ENCODE measurements at places on chromosomes 7 and 10.

DNA sequence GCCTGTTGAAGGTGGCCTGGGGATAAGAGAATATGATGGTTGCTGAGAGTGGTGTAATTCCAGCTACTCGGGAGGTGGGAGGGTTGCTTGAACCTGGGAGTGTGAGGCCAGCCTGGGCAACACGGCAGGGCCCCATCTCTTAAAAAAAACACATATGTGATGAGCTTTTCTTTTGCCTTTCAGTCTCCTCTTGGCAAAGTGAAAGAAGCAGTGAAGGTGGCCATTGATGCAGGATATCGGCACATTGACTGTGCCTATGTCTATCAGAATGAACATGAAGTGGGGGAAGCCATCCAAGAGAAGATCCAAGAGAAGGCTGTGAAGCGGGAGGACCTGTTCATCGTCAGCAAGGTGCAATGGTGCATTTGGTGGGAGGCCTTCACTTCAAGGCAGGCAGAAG, 3.1 kb downstream of the AKR1B10 start:
- DNase-seq = no peak

DNA sequence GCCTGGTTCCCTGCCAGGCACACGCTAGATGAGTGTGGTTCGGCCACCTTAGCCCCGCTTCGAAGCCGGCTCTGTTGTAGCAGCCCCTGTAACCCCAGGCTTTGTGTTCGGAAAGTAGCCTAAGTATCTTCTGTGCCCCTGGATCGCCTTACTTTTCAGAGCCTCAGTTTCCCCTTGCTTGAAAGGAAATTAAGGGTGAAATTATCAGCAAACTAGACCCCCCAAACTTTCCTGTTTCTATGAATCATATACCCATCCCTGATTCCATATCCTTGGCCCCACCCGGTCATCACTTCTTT, 312 bp downstream of the PDCD11 start:
- DNase-seq = no peak

GRCh38 chr7:43838201-43838658, 31.1 kb downstream of the MRPS24 start:
- no peak for DNase-seq

GRCh38 chr10:65030263-65030662, 1509.1 kb downstream of the REEP3 start:
- no peak for DNase-seq

GRCh38 chr10:93299195-93299594, 182.9 kb downstream of the MYOF start:
- no peak for DNase-seq

GRCh38 chr10:78140066-78140630, 106.5 kb downstream of the RPS24 start:
- DNase-seq = no peak

DNA sequence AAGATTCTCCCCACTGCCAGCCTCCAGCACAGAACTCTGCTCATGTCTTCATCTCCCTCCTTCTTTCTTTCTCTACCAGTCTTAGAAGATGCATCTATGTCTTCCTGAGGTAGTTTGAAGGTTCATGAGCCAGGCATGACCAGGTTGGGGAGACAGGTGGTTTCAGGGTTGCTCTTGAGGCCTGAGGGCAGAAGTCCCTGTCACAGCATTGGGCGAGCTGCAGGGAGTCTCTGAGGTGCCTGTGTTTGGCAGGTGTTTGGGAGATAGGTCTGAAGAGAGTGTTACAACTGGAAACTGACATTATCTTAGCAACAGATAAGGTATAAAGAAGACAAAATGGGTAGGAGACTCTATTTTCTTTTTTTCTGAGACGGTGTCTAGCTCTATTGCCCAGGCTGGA, 18.7 kb downstream of the PRSS2 start:
- DNase-seq = no peak
